ENCODE measurements at places on chromosomes 1 and 21.

DNA sequence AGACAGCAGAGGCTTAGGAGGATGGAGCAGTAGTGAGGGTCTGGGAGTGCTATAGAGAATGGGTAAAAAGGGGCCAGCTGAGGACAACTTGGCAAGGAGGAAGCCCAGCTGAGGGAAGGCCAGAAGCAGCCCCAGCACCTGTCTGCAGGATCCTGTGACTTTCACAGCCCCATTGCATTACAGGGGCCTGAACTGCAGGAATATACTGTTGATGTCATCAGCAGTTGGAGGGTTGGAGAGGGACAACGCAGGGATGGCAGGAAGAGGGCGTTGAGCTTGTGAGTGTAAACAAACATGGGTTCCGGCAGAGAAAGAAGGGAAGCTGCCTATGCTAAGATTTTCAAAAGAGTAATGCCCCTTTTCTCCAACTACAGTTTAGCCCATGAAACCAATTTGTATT is 628.5 kb downstream of the SMYD3 start:
- DNase-seq: no peak

- DNase-seq: no peak
Observed at GRCh38 chr21:33268737-33269441, 2.7 kb downstream of the IL10RB start.

GRCh38 chr1:152050886-152051675 is 14.3 kb upstream of the S100A11 start:
- DNase-seq: no peak

DNA sequence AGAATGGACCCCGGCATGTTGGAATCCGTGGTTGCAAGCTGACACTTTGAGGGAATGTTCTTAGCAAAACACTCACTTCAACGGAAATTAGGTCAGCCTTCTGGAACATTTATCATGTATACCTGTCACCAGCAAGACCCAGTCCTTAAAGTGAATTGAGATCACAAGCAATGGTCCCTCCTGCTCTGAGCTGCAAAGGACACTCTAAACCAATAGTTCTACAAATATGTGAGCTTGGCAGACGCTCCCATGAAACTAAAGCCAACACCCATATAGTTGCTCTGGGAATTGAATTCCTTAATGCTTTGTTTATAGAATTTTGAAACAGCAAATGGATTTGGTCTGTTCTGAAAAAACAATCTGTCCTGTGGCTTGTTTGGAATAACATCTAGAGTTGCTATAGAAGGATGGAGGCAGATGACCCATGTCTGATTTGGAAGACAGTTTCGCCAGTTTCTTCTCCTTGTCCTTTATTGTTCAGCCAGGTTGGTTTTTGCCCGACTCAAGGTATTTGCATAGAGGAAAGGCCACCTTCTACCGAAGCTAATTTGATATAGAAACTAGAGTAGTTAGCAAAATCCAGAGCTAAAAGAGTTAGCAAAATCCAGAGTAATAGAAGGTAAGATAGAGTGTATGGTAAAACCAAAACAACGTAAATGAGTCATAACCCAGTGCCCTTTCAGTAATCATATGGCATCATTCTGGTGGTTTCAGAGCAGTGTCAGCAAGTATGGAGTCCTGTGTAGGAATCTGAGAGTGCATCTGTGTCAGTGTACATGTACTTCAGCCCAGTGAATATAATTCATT is 236.2 kb downstream of the NFIA start:
- no peak for DNase-seq

DNA sequence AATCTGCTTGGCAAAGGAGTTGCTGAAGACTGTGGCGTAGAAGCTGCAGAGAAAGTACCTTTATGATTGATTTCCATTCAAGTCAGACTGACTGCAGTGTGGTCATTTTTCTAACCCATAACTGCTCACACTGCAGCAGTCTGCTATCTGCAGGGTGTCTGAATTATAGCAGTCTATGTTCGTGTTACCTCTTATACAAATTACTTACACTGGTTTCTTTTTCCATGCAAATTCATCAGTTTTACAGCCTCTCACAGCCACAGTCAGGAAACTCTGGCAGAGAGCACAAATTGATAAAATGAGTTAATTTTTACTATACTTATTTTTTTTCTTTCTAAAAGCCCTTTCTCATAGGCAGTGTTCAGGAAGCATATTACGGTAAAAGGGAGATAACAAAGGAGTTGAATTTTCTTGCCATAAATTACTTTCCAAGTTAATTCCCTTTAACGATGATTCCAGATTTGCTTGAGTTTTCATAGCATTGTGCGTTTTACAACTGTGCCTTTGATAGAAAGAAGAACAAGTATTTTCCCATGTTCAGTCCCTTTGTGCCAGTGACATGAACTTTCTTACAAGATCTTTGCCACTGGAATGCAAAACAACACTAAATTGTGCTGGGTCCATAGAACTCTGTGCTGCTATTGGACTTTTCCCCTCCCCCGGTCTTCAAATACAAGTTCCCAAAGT is 261.5 kb downstream of the NFIA start:
- DNase-seq: no peak

- no peak for DNase-seq
Observed at GRCh38 chr21:31777857-31778256, 45.9 kb upstream of the SCAF4 start.

DNA sequence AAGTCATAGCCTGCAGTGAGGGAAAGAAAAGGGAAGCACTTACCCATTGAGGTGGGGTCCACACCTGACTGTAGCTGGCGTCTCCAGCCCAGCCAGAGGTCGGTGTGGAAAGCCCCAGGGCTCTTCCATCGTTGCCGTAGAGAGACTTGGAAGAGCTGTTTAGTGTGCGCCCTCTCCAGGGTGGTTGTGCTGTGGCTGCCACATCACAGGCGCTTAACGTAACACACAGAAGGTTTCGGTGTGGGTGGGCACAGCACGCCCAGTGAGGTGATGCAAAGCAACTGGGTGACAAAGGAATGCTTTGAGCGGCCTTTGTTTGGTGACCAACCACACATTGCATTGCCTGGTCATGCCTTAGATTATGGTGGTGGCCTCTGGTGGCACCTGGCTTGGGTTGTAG is 36.8 kb upstream of the KIF1B start:
- no peak for DNase-seq

GRCh38 chr1:38327559-38327973 is 281.0 kb upstream of the POU3F1 start:
- no peak for DNase-seq

DNA sequence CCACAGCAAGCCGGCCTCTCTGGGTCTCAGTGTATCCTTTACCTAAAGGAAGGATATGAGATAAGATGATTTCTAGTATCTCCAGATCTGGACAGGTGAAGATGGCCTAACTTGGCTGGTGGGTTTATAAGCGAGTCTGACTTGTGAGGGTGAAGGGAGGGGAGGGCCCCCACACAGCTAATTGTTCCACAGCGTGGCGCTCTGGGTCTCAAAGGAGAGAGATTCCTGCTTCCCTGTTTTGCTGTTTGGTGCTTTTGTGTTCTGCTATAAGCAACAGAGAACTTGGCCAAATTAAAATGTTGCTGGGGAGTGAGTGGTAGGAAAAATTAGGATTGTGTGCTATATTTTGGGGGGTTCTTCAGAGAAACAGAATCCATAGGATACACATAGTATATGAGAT is 28.9 kb upstream of the NLRP3 start:
- no peak for DNase-seq

- no peak for DNase-seq
Observed at GRCh38 chr1:90720145-90720636, 3.1 kb upstream of the BARHL2 start.

- no peak for DNase-seq
Observed at GRCh38 chr1:30419831-30420230, 303.6 kb downstream of the MATN1 start.

GRCh38 chr1:153612755-153613331 is at the start of gene S100A16:
Gene S100A16 (minus strand): TSS chr1:153613137. CDS start chr1:153608151, 4,986 bp downstream.
- no peak for DNase-seq

DNA sequence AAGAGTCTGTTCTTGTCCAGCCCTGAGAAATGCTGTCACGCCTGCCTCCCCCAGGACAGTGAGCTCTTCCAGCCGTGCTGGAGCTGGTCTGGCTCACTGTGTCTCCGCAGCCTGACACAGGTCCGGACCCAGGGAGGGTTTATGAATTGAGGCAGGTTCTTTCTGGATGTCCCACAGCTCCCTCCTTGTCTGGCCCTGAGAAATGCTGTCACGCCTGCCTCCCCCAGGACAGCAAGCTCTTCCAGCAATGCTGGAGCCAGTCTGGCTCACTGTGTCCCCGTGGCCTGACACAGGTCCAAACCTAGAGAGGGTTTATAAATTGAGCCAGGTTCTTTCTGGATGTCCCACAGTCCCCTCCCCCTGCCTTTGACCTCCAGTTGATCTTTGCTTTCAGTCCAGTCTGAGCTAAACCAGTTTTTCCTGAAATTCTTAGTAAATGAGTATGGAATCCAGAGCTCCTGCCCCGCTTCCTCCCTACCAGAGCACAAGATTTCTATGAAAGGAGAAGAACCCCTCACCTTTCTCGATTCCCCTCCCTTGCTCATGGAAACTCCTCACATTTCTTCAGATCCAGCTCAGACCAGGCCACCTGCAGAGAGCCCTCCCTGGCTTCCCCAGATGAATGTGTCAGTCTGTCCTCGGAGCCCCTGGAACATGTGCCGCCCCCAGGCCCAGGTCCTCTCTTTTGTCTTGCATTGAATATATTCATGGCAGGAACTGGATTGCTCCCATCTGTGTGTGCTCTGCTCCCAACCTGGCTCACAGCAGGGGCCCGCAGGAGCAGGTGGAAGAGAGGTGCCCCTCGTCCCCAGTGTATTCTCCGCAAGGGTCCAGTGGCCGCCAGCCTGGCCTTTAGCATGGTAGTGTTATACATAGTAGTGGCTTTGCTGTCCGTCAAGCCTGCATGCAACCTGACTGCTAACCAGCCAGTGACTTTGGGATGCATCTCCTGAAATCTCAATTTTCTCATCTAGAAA is 116.3 kb downstream of the EPHB2 start:
- no peak for DNase-seq

DNA sequence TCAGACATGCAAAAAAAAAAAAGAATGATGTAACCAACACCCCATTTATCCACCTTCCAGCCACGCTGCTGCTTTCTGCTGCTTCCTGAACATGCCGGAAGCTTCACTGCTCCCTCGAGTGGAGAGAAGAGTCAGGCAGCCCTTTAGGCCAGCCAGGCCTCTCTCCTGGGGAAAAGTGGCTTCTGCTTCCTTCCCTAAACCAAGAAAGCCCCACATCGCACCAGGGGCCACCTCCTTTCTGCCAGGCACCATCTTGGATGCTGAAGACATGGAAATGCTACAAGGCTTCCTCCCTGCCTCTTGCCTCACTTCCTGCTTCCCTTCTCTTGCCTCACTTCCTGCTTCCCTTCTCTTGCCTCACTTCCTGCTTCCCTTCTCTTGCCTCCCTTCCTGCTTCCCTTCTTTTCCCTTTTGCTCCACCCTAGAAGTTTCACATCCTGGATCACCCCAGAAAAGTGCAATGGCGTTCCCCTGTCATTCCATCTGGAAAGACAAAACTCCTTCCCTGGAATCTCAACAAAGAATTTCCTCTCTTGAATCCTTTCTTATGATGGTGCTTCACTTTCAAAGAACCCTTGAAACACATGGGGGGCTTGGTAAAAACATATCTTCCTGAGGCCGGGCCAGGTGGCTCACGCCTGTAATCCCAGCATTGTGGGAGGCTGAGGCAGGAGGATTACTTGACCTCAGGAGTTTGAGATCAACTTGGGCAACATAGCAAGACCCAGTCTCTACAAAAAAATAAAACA is 18.7 kb downstream of the TNFRSF8 start:
- no peak for DNase-seq

GRCh38 chr1:157968946-157969345 is 24.5 kb upstream of the KIRREL1 start:
- DNase-seq: no peak

DNA sequence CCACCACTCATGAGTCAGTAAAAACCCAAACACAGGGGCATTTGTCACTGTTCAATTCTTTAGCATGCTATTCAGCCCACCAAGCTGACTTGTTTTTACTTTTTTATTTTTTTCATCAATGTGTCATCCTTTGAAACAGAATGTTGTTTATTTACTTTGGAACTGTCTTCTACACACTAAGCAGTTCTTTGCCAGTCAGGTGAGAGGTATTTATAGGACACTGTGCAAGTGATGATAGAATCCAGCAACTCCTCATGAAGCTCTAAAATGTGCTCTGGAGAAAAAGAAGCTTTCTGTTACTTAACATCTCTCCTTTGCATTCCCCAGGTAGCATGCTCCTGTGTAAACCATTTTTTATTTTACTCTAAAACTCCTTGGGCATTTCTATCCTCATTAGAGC is 582.0 kb upstream of the TMPRSS15 start:
- DNase-seq: no peak

DNA sequence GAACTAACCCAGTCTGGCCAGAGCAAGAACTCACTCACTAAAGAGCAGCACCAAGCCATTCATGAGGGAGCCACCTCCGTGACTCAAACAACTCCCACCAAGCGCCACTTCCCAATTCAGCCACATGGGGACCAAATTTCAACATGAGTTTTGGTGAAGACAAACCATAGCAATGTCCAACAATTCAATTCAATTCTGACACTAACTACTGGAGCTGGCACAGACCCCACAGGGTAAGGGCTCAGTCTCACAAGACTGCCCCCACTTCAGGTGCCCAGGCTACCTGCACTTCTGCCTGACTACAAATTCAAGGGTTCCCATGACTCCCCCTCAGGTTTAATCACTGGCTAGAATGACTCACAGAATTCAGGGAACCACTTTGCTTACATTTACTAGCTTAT is 48.8 kb upstream of the RAP1A start:
- no peak for DNase-seq

DNA sequence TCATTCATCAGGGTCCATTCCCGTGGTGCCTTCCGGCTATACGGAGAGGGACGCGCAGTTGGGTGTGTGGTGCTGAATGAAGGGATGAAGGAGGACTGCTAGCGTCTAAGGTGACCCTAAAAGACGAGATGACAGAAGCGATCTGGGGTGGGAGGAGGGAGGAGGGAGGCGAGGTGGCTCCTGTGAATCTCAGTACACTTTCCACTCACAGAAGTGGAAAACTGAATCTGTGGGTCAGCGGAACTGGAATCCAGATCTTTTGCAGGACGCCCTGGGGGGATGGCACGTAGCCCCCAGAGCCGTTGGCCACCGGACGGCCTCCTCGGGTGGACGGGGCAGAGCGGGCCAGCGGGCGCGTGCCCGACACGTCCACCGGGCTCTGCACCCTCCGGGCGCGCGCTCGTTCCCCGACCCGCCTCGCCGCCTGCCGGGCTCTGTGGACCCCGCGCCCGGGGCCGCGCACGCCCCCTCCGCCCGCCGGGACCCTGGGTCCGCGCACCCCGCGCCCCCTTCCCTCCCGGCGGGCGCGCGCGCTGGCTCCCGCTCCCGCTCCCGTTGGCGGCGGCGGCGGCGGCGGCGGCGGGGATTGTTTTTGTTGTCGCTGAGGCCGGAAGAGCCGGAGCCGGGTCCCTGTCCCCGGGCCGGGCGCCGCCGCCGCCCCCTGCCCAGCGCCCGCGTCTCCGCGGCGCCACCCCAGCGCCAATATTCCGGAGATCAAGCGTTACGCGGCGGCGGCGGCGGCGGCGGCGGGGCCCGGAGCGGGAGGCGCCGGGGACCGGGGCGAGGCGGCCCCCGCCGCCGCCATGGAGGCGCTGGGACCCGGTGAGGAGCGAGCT is at the start of gene AGO4:
Gene AGO4 (plus strand): TSS at position 403 of the 836 bp plus-strand sequence. CDS start 401 bp downstream, at position 804.
- no peak for DNase-seq
